M059J (cell line): ENCODE measurements at places on chromosomes 12 and 14.

DNA sequence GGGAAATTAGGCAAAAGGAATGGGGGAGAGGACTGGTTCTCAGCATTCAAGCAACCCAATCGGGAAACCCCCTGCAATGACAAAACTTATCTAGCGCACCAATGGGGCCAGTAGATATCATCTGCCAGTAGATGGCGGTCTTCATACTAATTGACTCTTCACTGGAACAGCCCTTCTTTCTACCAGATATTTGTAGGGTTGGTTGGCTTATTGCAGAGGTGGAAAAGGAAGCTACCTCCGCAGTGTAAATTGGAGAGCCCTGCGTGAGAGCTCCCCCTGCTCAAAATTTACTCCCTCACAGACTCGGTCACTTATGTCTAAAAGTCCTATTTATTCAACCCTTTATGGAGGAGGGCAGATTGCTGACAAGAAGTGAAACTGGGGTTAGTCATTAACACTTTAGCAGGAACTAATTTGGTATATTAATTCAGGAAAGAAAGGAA, 166.1 kb upstream of the CCND2 start:
- DNase-seq, result peak; percentile 52

GRCh38 chr14:50501642-50502041, 30.7 kb downstream of the MAP4K5 start:
- peak; percentile 90 for DNase-seq

GRCh38 chr12:30136696-30137095, 353.0 kb upstream of the TMTC1 start:
- DNase-seq, result no peak

GRCh38 chr14:22993517-22993916, 11.2 kb upstream of the AJUBA start:
- no peak for DNase-seq

GRCh38 chr12:96392397-96392796, 7.8 kb downstream of the CDK17 start:
- DNase-seq, result no peak

DNA sequence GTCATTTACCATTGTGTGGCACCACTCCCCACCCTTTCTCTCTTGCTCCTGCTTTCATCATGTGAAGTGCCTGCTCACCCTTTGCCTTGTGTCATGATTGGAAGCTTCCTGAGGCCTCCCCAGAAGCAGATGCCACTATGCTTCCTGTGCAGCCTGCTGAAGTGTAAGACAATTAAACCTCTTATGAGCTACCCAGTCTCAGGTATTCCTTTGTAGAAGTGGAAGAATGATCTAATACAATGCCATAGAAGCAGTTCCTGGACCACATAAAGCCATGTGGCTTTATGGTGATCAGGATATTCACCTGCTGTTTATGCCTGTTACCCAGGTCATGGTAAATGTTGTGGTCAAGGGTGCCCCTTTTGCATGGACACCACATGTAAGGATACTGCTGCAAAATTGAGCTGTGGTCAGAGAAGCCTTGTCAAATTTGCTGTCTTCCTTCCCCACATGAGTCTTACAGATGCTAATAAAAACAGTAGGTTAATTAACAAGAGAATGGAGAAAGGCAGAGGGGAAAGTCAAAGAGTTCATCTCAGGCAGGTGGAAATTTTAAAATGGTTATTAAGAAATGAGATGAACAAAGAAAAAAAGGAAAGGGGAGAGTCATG, 112.8 kb upstream of the IFNG-AS1 start:
- no peak for DNase-seq

GRCh38 chr14:80419769-80420168, 208.5 kb upstream of the DIO2 start:
- no peak for DNase-seq

DNA sequence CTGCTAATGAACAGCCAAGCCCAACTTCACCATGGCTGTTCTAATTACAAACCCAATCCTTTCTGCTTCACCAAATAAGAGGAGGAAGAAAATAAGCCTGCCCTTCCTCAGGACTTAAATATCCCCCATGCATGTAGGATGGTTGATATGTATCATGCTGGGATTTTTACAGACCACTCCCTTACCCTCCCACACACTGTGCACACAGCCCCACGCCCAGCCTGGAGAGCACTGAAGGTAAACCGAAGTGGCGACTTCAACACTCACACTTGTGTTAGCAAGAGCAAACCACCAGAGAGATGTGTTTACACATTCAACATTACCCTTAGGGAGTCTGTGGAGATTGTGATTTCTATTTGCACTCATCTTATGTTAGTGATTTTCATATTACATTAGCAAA, 241.2 kb downstream of the EGLN3 start:
- DNase-seq, result no peak

DNA sequence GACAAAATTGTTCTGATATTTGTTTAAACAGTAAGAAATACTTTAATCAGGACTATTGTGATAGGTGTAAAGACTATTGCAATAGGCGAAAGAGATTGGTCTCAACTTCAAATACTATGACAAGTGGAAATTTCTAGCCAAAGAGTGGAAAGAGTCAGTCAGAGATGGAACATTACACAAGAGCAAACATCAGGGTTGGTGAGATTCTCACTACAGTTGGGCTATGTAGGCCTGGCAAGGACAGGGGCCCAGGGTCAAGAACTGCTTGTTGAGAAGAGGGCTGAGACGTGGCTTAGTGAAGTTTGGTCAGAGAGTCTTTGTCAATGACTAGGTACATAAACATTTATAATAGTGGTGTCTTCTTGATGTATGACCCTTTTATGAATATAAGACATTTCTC, 19.4 kb downstream of the CAND1 start:
- no peak for DNase-seq

- DNase-seq, result no peak
Measured at GRCh38 chr14:74456684-74457564, 30.9 kb upstream of the SYNDIG1L start.

- peak; percentile 14 for DNase-seq
Measured at GRCh38 chr12:123602651-123603195, 824 bp downstream of the DDX55 start.

DNA sequence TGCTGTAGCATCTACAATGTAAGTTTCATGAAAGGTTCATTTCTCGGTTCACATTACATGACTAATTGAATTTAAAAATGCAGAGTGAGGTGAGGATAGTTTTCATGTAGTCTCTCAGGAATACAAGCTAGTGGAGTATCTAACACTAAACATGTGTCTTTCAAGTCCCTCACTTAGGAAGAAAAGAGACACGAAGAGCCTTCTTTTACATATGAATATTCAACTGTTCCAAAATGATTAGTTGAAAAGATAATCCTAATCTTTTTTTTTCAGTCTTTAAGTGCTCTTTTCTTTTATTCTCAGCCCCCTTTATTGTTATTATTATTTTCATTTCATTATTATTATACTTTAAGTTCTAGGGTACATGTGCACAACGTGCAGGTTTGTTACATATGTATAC, 10.8 kb downstream of the PRR4 start:
- DNase-seq, result no peak

DNA sequence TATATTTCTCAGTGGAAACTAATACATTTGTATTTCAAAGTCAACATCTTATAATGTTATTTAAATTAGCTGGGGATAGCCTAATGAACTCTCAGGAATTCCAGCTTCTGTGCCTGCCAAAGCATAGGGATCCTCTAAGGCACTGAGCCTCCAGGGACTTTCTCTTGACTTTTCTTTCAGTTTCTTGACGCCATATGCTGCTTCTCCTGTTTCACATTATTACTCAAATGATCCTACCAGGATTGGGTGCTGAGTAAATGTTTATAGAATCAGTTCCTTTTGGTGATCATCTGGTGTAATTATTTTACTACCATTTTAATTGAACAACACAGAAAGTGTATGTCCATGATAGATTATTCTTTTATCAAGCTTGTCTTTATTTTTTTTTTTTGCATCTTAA, 7.9 kb downstream of the METTL25 start:
- DNase-seq, result peak; percentile 2

DNA sequence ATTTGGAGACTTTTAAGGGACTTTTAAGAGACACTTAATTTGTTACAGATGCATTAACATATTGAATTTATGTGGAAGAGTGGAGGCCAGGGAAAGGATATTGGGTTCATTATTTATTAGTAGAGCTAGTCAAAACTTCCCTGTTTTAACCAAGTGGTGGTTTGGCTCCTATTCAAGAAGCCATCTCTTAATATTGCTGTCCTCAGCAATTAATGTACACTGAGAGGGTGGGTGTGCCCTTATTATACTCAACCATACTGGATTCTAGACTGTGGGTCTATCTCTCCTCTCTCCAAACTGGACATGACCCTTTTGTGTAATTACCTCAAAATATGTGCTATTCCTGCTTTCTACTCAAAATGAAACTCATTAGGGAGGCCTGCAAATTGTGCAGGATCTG, 398.7 kb upstream of the DDHD1 start:
- DNase-seq, result no peak

- peak; percentile 50 for DNase-seq
Measured at GRCh38 chr14:75519826-75520728, 2.2 kb upstream of the BATF start.

- no peak for DNase-seq
Measured at GRCh38 chr12:124088217-124088907, 115.3 kb downstream of the ZNF664 start.

- DNase-seq, result peak; percentile 60
Measured at GRCh38 chr14:38405851-38406635, 150.2 kb upstream of the CLEC14A start.

DNA sequence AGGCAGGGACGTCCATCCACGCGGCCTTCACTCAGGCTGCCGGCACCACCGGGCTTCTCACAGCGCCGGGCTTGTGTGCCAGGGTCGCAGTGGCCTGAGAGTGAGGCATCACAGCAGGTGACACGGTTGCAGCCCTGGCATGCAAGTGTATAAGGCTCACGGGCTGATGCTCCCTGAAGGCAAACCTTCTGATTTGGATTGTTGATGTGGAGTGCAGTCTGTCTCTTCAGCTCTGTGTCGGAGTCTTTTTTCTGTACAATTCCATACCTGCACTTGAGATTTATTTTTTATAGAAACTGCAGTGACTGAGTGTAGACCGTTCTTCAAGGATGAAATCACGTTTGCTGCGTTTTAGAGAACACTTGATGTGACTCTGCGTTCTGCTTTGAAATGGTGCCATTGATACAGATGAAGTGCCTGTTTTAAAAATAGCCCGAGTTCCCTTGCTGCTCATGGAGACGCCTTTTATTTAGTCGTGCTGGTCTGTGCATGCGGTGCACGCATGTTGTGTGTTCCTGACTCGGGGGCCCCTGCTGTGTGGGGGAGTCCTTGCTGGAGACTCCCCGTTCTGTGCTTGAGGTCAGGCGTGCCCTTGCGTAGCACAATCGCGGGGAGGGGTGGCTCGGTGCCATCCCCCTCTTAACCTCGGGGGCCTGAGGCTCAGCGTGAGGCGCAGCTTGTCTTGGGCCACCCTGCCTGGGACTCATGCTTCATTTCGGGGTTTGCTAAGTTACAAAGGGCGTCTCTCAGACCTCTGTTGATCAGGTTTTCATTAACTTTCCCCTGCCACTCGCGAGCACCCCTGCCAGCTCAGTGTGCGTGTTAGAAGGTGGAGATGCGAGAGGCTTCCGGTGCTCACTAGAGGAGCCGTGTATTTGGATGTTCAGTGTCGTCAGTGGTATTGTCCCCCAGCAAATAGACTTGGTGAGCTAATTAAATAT, 21.6 kb upstream of the AMN start:
- no peak for DNase-seq

GRCh38 chr14:82636426-82636825, 1102.8 kb upstream of the SEL1L start:
- no peak for DNase-seq

DNA sequence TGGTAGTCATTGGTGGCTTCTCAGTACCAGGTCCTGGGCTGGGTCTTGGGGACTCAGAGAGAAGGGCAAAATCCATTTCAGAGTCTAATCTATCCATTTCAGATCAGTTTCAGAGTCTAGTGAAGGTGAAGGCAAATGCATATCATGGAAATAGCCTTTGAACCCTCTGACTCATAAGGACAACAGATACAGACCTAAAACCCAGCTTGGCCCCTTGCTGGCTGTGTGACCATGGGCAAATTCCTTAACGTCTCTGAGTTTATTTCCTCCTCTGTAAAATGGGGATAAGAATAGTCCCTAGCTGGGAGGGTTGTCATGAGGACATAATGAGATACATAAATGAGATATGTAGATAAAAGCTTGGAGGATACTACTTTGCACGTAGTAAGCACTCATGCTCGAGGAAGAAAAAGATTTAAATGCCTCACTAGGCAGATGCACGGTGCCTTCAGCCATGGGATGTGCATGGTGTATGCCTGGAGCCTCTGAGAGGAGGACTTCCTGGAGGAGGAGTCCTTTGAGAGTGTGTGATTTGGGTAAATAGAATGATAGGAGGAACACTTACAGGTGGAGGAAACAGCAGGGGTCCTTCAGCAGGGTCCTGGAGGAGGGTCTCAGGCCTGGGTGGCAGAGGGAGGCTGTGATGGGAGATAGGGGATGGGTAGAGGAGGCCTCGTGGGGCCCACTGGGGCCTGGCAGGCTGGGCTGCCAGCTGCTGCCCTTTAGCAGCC, 8.0 kb downstream of the DTX1 start:
- DNase-seq, result no peak

DNA sequence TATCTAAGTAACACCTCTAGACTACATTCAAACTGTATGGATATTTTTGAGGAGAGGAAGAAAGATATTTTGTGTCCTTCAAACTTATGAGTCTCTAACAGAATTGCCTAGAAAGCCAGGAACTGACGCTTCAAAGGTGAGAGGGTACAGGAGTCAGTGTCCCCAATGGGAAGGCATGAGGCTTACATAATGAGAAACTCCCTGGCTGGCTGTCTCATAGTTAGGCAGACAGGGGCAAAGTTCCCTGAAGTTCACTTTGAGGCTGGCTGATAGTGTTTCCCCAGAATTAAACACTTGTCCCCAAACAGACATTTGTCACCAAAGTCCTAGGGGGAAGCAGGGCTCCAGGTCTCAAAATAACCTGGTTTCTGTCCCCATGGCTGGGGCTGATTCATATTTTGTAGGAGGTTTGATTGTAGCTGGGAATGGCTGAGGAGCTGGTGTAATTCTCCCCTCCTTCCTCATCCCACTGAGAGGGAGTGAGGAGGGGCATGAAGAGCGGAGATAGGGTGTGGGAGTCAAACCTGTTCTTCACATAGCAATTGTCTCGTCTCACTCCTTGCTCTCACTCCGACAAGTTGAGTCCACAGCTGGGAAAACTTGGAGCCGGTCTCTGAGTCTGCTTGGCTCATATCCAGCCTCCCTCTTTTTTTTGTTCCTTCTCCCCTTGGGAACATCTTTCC, 56.4 kb upstream of the CISTR start:
- DNase-seq, result no peak

GRCh38 chr12:91870872-91871707, 274.6 kb downstream of the BTG1 start:
- DNase-seq, result no peak

DNA sequence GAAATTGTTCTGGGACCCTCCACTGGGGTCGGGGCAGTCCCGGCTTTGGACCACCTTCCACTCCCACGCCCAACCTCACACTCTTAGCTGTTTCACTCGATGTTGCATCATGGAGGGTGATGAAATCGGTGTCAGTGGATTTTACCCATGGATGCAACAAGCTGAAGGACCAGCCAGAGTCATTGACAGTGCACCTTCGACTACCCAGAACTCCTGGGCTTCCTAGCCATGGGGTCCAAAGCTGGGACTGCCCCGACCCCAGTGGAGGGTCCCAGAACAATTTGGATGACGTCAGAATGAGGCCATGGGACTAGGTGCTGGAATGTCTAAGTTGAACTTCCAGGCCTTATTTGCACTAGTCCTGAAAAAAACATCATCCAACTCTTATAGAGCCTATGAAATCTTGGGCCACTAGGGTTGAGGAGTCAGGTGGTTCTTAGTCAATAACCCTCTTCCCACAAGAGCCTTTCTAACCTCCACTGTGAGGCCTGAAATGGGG, 882 bp upstream of the IL23A start:
- DNase-seq, result no peak

GRCh38 chr14:83842547-83842946, 1687.4 kb upstream of the FLRT2 start:
- no peak for DNase-seq
